ENCODE measurements at places on chromosomes 2 and 18.
A peak's percentile ranks its signal among the peaks of the same experiment; 100 is the strongest.

GRCh38 chr2:223306371-223306770, 254.4 kb downstream of the KCNE4 start:
- DNase-seq, result no peak

GRCh38 chr2:1990724-1991123, 246.4 kb upstream of the PXDN start:
- no peak for DNase-seq

DNA sequence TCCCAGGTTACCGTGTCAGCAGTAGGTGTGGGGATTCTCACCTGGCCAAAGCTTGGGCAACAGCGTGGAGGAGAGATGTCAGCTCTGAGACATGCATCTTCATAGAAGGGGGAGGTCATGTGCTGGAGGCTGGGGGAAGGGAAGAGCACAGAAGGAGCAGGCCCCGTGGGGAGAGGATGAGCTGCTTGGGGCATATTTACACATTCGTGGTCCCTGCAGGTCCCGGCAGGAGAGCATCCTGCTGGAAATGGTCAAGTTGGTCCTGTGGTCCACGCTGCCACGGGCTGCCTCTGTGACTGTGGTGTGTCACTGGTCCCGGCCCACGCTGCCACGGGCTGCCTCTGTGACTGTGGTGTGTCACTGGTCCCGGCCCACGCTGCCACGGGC, 195.1 kb upstream of the TWIST2 start:
- no peak for DNase-seq

DNA sequence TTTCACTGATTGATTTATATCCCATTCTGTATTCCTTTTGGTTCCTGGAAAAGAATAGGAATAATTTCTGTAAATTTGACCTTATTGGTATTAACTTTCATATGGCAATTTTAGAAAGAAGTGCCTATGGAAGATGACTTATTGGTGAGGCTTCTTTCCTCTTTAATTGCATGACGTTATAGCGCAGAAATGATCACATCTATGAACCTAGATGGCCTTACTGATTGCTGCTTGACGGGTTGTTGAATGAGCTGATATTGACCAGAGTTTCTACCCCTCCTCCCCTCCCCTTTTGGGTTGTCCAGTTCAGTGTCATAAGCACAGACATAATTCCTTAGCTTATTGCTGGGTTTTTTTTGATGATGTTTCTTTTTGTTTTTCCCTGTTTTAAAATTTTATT, 14.6 kb downstream of the ACSL3 start:
- no peak for DNase-seq

- DNase-seq, result no peak
These were observed 91.3 kb upstream of the GLS start for GRCh38 chr2:190789074-190790004.

DNA sequence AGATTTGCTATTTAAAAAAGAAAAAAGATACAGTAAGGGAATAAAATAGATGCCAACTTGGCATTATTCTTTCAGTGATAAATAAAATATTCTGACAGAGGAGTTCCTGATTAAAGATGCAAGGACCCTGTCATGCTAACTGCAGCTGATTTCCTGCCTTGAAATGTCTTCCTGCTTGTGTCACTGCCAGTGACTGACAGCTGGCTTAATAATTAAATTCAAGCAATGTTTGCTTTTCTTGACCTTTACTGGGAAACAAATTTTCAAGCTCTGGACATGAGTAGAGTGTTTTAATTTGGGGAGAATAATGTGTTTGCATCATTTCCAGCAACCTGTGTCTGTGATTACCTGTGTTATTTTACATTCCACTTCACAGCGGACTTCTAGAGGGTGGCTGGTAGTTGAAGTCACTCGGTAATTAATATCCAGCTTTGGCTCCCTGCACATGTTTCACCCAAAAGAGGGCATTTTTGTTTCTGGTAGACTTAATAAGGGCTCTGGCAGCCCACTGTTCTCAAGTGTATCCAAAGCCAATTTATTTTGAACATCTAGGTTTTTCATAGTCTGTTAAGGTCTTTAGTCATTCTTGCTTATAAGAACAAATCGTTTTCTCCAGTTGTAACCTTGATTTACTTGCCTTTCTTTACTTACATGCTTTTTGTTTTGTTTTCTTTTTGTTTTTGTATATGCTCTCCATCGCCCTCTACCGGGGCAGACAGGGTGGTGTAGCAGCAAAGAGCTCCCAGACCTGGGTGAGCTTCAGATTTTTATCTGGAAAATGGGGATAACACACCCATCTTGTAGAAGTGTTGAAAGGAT, 48.5 kb upstream of the PROKR1 start:
- DNase-seq, result peak; percentile 12

- DNase-seq, result no peak
These were observed 774.3 kb upstream of the HS6ST1 start for GRCh38 chr2:129092956-129093355.

- DNase-seq, result no peak
These were observed 128.6 kb downstream of the PARD3B start for GRCh38 chr2:204673877-204674276.

DNA sequence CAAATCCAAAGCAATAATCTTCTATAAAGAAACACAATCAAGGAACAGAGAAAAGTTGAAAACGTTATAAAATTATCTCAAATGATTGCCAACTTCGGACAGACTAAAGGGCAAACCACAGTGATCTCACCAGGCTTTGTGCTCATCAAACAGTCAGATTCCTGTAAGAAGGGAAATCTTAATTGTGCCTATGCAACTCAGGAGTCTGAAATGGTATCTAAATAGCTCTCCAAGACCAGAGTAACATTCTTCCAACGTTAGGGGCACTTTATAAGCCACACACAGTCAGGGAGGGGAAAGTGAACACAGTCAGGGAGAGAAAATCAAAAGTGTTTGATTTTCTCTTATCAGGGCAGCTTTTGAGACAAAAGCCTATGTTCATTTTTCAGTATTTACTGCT, 29.4 kb downstream of the PLEKHM3 start:
- DNase-seq, result no peak

DNA sequence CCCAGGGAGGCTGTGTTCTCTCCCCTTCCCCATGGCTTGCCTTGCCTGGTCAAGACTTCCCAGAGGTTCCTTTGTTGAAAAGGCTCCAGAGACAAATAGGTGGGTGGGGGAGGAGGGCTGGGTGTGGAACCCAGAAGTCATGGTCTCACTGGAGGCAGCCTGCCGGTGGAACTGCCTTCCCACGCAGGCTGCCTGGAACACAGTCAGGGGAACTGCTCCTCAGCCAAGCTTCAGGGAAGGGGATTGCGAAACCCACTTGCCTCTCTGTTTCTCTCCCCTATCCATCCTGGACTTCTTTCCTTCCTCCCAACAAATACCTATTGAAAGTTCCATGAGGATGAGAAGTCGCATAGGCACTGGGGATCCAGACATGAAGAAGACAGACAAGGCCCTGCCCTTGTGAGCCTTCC, 31.6 kb downstream of the MARCO start:
- peak; percentile 4 for DNase-seq

DNA sequence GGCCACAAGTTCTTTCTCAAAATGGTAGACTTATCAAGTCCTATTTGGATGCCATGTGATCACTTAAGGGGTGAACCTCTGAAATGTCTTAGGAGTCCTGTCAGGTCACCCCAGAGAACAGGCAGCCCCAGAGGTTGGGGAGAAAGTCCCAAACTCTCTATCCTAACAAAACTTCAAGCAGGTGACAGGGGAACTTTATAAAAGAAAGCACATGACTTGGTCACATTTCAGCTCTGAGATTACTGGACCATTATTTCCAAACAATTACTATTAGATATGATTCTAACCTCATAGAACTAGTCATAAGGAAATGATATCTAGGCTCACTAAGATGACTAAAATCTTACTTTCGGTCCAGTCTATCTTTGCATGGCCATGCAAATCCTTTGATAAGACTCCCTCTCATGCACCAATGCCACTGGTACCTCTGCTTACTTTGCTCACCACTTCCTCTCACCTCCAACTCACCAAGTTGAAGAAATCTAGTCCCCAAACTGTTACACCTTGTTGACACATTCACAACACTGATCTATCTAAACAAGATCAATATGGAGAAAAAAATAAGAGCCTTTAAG, 107.0 kb downstream of the GALNT14 start:
- no peak for DNase-seq
